Hematopoietic multipotent progenitor cell treated with erythropoietin and hydrocortisone succinate and interleukin-3 and kit ligand, for 8 days (in vitro differentiated cells): ENCODE measurements at places on chromosomes 5 and 9.

DNA sequence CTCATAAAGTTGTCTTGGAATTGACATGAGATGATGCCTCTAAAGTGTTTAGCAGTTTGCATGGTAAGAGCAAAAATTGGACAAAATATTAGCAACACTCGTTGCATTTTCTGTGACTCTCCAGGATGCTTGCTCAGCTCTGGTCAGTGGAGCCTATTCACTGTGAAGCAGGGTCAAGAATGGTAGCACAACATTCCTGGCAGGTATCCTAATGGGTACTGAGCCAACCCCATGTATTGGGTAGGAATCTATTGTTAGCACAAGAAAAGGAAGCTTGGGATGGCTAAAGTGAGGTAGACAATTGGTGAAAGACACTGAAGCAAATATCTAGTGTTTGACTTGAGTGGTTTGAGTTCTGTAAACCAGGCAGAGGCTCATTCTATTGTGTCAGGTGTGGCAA lies 10.4 kb upstream of the ACTBL2 start:
- DNase-seq = no peak

DNA sequence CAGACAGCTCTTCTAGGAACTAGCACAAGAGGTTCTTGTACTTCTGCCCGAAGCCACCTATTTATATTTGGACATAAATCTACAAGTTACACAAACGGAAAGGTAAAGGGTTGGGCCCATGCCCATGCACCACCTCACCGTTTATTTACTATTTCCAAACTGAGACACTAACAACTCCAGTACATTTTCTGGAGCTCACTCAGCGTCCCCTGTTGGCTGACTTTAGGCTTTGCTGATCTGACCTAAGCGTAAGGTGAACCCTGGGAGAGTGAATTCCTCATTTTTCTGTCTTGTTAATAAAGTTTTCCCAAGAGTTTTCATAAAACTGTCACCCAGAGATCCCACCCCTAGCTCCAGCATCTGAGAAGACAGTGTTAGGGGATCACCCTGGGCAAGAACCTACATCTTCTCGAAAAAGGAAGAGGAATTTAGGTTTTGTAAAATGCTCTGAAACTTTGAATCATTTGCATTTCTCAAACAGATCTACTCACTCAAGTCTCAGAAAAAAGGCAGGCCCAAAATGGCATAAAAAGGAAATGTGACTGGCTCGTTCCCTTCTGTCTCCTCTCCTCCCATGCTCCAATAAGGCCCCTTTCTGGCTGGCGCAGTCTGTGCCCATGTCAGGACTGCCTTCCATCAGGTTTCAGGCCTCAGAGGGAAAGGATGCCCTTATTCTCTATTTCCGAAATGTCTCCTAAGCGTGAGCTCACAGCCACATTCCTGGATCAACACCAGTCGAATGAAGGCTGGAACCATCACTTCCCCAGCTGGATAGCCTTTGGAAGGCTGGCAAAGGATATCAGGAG lies 201.3 kb downstream of the FANCC start:
- no peak for DNase-seq

DNA sequence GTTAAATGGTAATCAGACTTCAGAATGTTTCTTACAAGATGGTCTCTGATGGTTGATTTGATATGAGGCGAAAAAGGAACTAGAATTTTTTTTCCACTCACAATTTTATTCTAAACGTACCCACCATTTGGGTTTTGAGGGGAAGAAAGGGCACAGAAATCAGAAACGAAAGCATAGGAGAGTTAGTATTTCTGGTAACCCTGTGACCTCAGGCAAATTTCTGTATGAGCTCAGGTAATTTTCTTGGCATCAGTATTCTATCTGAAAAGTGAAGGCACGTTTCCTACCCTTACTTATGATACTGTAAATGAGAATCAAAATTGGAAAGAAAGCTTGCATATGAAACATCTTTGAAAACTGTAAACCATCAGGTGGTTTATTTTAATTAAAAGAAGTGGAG lies 26.5 kb downstream of the TMEFF1 start:
- no peak for DNase-seq

GRCh38 chr9:95810814-95811213 lies 64.7 kb upstream of the ERCC6L2 start:
- DNase-seq = no peak
